ENCODE measurements at places on chromosomes 6 and 20.
A peak's percentile ranks its signal among the peaks of the same experiment; 100 is the strongest.

- no peak for DNase-seq
Measured at GRCh38 chr20:39702701-39703349, 740.7 kb downstream of the DHX35 start.

DNA sequence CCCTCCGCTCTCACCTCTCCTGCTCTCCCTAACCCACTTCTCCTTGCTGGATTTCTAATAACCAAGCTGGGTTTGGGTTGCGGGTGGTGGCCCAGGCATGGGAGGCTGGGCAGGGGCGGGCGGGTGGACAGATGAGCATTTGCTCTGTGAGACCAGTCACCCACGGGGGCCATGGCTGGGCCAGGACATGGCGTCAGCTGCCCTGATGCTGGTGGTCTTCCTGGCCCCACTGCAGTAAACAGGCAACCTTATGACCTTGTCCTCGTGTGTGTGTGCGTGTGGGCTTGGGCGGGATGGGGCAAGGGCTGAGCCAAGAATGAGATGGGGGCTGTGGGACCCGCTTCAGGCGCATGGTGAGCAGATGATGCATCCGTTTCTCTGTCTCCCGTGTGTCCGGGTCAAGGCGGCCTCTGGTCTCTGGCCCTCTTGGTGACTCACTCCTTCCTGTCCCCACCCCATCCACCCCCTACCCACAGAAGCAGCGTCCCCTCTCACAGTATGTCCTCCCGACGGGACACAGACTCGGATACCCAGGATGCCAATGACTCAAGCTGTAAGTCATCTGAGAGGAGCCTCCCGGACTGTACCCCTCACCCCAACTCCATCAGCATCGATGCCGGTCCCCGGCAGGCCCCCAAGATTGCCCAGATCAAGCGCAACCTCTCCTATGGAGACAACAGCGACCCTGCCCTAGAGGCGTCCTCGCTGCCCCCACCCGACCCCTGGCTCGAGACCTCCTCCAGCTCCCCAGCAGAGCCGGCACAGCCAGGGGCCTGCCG lies 41.4 kb upstream of the MYL9 start:
- DNase-seq: no peak

GRCh38 chr20:58243653-58244410 lies 15.4 kb upstream of the ANKRD60 start:
- DNase-seq: no peak

DNA sequence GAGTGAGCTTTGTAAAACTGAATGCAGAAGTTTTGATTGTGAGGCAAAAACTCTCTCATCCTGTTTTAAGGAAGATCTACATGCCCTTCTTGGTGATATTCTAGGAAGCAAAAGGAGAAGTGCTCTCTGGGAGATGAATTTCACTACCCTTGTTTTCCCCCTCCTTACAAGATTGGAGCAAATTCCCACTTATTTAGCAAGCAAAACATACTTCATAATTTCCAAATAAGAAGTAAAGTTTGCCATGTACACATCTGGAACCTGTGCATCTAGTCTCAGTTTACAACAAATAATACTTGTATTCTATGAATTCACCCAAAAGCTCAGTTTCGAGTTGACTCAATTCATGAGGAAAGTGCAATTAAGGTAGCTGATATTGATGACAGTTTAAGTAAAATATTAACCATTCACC lies 27.6 kb upstream of the IFNGR1 start:
- DNase-seq: peak; percentile 37
